Midbrain (tissue), 1 donor: ENCODE measurements at places on chromosomes 1 and 21.

GRCh38 chr1:172637522-172637921, 21.4 kb upstream of the FASLG start:
- no peak for DNase-seq

- no peak for DNase-seq
Measured at GRCh38 chr21:43349644-43350043, 77.3 kb downstream of the SIK1 start.

- DNase-seq, result no peak
Measured at GRCh38 chr21:32587120-32587519, 1.8 kb upstream of the TCP10L start.

DNA sequence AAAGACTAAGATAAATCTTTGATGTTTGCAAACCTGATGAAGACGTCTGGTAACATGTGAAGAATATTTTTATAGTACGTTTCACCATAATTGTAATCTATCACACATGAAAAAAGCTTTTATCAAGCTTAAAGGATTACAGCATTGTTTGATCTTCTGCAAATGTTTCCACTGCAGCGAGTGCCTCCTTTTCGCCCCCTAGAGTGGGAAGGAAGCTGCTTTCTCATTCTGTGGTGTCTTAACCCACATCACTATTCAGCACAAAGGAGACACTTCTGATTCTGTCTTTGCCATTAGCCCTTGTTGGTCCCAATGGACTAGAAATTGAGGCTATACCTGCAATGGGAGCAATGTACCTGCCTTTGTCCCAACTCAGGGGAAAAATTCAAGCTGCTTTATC, 46.0 kb upstream of the IL12RB2 start:
- no peak for DNase-seq
